Stimulated activated effector memory CD8-positive, alpha-beta T cell treated with anti-CD3 and anti-CD28 coated beads, Interleukin-12 subunit alpha, Interleukin-12 subunit beta, amount 100 ng/mL, for 72 hours (primary cell): ENCODE measurements at places on chromosomes 5 and 9.

DNA sequence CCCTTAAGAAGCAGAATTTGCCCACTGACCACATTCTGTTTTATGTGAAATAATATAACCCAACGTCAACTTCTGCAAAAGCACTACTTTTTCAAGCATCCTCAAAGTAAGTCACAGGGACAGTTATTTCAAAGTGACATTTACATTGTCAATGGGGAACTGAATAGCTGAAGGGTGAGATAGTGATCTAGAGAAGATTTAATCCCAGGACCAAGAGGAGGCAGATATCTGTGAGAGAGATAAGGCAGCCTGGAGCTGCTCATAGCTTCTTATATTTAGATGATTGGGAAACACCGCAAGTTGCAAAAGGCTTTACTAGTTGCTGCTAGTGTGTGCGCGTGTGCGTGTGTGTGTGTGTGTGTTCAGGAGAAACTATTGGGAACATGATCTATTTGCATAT, 210.4 kb upstream of the RFX3 start:
- no peak for DNase-seq

- no peak for DNase-seq
These were observed 42.8 kb downstream of the NFIB start for GRCh38 chr9:14271093-14271673.

- no peak for DNase-seq
These were observed 106.6 kb downstream of the COL23A1 start for GRCh38 chr5:178483620-178484019.

- no peak for DNase-seq
These were observed 24.2 kb downstream of the PCDHGC5 start for GRCh38 chr5:141512911-141513626.

DNA sequence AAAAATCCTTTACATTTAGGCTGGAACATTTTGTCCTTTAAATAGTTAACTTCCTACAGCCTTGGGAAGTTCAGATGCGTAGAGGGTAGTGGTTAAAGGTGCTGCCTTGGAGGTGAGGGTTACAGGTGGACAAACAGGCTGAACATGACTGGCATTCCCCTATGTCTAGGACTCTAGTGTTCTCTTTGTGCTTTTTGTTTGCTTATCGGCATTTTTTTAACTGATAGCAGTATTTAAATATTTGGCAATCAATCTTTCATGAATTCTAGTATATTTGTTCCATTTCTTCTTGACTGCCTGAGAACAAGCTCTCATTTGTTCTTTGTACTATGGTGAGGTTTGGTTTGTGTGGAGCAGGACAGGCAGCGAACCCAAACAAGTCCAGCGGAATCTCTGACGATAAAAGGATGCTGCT, 307.6 kb downstream of the CTNND2 start:
- no peak for DNase-seq

DNA sequence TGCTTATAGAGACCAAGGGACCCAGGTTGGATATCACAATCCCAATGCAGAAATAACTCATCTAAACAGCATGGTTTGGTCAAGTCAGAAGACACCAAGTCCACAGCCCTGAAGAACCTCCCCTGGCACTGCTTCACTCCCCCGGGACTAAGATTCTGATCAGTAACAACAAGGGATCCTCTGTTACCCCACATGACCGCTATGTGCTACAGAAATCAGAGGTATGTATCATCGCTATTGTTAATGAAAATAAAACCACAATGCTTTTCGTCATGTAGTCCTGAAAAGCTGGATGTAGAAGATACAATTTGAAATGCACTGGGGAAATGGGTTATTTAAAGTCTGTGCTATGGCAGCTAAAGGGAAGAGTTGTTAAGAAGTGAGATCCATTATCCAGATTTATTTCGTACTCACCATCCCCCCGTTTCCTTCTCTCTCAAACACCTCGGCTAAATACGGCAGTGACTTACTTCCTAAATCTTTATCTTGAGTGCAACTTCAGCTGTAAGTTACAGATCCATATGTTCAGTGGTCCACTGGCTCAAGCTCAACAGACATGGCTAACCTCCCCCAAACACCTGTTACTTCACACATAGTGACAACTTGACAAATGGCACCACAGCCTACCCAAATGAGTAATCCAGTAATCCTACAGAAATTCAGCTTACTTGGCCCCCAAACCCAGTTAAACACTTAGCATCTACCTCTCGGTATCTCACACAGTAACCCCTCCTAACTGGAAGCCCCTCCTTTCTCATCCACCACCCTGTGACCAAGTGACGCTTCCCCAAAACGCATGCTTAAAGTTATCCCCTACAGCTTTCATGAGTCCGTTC, 129.2 kb downstream of the MYO10 start:
- no peak for DNase-seq

GRCh38 chr5:112270299-112271293, 148.5 kb downstream of the EPB41L4A start:
- no peak for DNase-seq

- DNase-seq = no peak
These were observed 9.0 kb downstream of the RGS14 start for GRCh38 chr5:177366528-177367322.

DNA sequence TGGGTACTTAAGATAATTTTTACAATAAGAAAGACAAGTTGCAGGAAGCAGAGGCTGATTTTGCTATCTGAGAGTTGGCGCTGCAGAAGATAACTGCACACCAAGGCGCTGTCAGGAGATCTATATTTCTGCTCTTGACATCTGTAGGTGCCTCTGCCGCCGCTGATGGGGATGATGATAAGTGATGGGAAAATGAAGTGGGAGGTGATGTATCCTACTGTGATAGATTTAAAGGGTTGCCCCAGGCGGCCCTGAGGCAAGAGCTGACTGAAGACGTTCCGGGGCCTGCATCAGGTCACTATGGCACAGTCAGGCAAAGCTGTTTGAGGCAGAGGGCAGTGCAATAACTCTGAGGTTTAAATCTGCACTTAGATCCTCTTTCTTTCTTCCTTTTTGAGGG, 78.1 kb downstream of the SNCAIP start:
- no peak for DNase-seq

DNA sequence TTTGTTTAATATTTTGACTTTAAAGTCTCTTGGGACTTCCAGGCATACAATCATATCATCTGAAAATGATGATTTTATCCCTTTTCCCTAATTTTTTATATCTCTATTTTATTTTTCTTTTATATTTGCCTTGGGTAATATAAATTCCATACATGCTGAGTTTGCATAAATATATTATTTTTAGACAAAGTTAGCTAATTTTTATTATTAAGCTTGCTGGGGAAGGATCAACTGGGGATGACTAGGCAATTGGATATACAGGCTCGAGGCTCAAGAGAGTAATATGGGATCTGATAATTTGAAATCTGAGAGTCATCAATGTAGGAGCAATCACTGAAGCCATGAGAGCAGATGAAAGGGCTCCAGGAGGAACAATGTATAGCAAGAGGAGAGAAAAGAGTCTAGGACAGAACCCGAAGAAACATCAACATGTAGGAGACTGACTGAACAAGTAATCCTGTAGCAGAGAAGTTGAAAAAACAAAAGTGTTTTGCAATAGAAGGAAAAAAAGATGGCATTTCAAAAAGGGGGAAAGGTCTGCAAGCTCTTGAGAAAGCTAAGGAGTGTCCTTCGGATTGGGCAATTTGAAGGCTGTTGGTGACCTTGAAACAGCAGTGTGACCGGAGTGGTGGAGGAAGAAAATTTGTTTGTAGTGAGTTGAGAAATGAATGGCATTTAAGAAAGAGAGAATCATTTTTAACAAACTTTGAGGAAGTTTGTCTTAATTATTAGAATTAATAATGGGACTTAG, 17.0 kb upstream of the RHOBTB3 start:
- no peak for DNase-seq

- no peak for DNase-seq
These were observed 36.2 kb upstream of the PTCH1 start for GRCh38 chr9:95552814-95553546.

- no peak for DNase-seq
These were observed 253.0 kb upstream of the ARRDC3 start for GRCh38 chr5:91635950-91636734.

- DNase-seq = no peak
These were observed 88.3 kb downstream of the NSUN2 start for GRCh38 chr5:6544561-6544935.

DNA sequence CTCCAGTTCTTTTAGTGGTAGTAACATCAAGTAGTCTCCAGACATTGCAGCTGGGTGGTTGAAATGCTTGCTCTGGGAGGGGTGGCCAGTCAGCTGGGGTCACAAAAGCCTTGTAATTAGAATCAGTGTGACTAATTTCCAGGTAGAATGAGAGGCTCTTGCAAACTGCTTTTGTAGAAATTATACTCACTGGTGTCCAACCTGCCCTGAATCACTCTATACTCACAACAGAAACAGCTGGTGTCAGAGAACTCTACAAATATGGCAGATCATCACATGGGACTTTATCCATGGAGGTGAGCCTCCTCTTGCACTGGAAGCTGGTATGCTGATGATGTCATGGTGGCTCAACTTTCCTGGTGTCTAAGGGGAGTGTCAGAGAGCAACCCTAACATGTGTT, 71.3 kb downstream of the SH3TC2 start:
- DNase-seq = no peak

GRCh38 chr5:9888501-9888901, 258.4 kb upstream of the TAS2R1 start:
- no peak for DNase-seq

DNA sequence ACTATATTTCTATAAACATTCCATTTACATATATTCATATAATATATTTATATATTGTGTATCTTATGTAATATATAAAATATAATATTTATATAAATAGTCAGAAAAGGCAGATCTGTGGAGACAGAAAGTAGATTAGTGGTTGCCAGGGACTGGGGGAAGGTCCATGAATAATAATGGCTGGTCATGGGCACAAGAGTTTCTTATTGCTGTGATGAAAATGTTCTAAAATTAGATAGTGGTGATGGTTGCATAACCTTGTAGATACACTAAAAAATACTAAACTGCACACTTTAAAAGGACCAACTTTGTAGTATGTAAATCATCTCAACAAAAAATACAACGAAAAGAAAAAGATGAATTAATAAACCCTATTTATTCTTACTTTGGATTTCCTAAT, 47.3 kb downstream of the NUP155 start:
- DNase-seq = no peak

DNA sequence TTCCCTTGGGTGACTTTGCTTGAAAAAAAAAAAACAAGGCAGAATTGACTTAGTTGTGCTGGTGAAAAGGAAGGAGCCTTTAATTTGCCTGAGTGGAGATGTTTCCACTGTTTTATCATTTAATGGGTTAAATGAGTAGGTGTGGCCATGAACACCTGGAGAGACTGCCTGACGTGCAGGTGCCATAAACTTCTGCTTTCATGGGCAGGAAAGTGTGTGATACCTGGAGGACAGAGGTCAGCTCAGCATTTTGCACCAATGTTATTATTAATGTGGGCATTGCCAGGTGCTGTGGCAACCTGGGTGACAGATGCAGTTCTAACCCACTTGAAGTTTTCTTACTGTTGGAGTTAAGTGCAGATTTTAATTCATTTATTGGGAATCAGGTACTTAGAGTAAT, 145.4 kb downstream of the CD180 start:
- DNase-seq = no peak

DNA sequence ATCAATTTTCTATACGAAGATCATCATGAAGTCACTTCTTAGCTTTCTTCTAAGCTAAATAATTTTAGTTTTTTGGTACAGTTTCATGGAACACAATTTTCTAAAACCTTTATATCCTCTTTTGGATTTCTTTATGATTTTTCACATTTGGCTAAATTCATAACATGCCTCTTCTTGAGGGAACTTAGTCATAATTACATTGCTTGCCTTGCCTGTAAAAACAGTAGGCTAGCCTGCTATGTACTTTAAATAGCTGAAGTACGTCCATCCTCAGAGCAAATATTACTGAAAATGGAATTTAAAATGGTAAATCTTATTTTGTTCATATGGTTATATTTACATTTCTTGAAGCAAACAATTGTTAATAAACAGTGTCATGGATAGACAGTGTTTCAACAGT, 225.0 kb downstream of the VPS13A start:
- DNase-seq = no peak

- peak; percentile 64 for DNase-seq
These were observed 41.9 kb upstream of the AGXT2 start for GRCh38 chr5:35089334-35090314.

- no peak for DNase-seq
These were observed 94.8 kb upstream of the SEMA6A start for GRCh38 chr5:116669261-116670031.

GRCh38 chr5:132183723-132184122, 43.9 kb downstream of the P4HA2 start:
- DNase-seq = no peak

GRCh38 chr5:147369742-147370374, 135.0 kb downstream of the STK32A start:
- no peak for DNase-seq

DNA sequence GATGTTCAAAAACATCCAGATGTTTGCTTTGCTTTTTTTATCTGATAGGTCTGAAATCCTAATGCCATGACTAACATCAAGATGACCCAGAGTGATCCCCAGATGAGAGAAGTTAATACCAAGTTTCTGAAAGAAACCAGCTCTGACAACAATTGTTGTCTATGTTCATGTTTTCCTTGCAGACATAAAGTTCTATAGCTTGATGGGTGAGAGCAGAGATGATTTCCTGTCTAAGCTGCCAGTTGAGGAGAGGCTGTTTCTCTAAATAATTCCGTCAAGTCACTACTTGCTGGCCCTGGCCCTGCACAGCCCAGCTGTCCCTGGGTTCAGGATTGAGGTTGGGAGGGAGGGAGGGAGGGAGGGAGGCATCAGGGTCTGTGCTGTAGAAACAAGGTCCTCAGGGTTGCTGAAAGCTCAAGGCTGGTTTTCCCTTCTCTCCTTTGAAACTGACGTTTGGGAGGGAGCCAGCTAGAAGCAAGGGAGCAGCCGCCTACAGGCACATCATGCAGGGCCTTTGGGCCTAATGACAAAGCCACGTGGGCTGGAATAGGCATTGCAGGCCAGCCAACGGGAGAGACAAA, 3.9 kb downstream of the SPARC start:
- no peak for DNase-seq

- DNase-seq = no peak
These were observed 10.6 kb upstream of the SEMA6A start for GRCh38 chr5:116585227-116585626.
